ENCODE measurements at places on chromosomes 2 and 18.

GRCh38 chr2:232230560-232230959, 148.0 kb upstream of the ALPP start:
- no peak for DNase-seq

DNA sequence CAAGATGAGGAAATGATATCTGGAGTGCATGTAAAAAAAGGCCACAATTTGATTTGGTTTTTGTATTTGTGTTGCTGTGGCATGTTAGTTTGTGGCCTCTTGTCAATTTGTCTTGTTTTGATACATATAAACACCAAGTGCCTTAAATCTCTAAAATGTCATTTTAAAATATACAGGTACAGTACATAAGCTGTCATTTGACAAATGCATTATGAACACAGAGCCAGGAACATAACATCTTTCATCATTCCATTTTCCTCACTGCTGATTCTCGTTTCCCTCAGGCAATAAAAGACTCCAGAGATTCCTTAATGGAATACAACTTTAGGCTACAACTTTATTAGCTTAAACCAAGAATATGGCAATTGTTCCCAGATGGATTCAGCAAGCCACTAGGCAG, 217.5 kb downstream of the ZNF804A start:
- DNase-seq, result no peak

DNA sequence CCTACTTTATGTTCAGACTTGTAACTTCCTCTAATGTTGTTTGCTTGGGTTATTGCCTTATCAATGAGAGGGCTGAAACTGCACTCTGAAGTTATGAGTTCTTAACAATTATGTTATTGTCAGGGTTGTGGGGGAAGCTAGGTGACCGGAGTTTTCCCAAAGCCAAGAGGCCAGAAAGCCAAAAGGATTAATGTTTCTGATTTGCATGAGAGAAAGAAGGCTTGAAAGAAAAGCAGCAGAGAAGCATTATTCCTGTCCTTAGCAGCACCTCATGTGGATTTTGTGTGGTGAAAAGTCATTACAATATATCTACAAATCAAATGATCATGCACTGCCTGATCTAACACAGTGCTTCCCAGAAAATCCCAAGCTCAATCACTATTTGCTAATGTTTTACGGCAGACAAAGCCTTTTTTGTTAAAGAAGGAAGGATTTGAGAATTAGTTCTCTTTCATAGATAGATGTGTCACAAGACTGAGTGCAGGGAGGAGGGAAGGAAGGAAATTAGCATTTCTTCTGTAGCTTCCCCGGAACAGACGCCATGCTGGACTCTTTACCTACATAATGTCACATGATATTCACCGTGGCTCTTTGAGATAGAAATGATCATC, 203.2 kb downstream of the ALK start:
- no peak for DNase-seq

GRCh38 chr2:8642366-8643068, 39.3 kb upstream of the ID2 start:
- DNase-seq, result no peak

DNA sequence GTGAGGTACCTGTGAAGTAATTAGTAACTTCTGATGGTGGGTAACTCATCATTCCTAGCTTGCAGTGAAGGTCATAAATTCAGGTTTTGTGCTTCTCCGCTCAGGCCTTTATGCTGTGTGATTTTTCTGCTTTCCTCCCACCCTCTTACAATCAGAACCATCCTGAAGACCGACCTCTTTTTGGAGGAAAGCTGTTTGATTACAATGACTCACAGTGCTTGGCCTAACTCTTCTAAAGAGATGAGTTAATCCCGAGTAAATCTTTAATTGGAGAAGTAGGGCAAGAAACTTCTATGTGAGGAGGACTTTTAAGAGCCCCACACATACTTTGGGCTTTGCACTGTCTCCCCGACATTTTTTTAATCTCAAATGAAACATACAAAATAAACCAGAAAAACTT, 53.1 kb downstream of the TTC27 start:
- no peak for DNase-seq

GRCh38 chr2:201049455-201049854, 22.0 kb downstream of the HYCC2 start:
- no peak for DNase-seq

- DNase-seq, result no peak
Observed at GRCh38 chr18:63311118-63312018, 8.2 kb downstream of the BCL2 start.

DNA sequence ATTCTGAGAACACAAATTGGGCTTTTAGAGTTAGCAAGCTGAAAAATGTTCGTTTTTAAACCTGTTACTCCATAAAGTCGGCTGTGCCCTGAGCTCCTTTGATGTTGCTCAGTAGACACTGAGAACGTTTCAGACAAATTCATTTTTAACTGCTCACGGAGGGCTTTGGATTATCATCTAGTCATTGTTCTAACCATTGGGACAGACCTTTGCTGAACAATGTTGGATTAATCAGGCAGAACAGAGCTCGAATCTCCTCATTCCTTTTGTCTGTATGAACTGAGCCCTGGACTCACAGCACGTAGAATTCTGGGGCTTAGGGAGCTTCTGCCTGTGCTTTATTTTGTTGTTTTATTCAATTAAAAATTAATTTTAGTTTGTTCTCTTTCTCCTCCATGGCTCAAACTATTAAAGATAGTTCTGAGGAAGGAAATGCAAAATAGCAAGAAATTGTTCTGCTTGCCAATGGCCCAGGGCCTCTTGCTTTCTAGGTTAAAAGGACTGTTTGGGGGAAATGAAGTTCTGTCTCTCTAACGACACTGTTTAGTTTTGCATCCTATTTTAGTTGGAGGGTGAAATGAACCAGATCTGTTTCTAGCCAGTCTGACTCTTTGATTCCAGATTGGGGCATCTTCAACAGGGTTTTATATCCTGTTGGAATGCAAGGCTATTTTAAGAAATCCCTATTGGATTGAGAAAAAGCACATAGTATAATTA, 114.7 kb upstream of the CXCR4 start:
- DNase-seq, result no peak
